ENCODE measurements at places on chromosomes 5 and 9. TPM values are rescaled to one million over a fixed set of nuclear protein-coding genes. Genes with fewer than 3 reads are reported as not detected.
A peak's percentile ranks its signal among the peaks of the same experiment; 100 is the strongest.

GRCh38 chr5:50711280-50711679 is 44.8 kb downstream of the PARP8 start:
- DNase-seq: no peak

DNA sequence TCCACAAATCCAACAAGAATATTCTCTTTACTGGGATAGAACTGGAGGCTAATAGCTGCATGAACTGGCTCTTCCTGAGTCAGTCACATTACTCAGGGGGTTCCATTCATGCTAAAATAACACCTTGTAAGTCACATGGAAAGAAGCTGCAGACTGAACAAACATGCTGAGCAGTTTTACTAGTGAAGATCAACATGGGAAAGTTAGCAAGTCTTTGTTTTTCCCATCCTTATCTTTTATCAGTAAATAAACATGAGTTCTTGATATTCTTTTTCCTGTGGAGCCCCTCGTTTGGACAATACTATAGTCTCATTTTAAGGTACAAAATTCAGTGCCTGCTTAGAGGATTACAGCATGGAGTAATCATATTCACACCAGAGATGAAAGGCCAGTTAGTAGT is 43.7 kb upstream of the TEK start:
- DNase-seq: no peak

GRCh38 chr5:103120607-103121200 is 603 bp downstream of the PPIP5K2 start:
- no peak for DNase-seq

- DNase-seq: no peak
Observed at GRCh38 chr5:148653836-148654781, at the start of gene HTR4. Gene HTR4 (minus strand): TSS chr5:148654527. CDS start chr5:148637014, 17,513 bp downstream.

DNA sequence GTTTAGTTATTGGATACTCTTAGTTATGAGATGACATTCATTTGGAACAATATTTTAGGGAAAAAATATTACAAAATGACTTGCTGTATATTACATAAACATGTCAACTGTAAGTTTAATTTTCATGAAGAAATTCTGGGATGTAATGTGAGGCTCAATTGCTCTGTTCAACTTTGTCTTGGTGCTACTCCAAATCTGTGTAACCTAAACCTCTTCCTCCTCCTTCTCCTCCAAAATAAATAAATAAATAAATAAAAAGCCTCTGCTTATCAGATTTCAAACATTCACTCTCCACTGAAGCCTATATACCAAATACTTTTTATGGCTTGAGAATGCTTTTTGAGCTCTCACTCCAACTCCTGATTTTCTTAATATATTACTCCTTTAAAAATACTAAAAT is 27.7 kb downstream of the ACTBL2 start:
- DNase-seq: no peak

- no peak for DNase-seq
Observed at GRCh38 chr5:16871746-16872339, 64.2 kb downstream of the MYO10 start.

DNA sequence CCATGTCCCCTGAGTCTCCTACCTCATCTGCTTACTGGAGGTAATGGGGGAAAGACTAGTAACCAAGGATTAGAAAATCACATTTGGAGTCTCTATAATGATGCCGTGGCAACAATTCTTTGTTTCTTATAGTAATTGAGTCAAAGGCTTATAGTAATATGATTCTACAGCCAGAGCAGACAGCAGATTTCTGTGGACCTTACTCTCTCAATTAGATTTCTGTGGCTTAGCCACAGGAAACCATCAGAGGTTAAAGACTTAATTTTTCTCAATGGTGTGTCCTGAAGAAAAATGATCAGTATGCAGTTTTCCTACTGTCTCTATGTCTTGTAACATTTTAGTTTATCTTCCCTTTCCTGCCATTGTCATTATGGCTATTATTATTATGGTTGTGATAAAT is 59.3 kb upstream of the CD180 start:
- no peak for DNase-seq

GRCh38 chr5:10875201-10875768 is 114.3 kb upstream of the DAP start:
- no peak for DNase-seq

- DNase-seq: no peak
Observed at GRCh38 chr5:146026307-146027010, 78.9 kb downstream of the PLAC8L1 start.

- DNase-seq: peak; percentile 43
Observed at GRCh38 chr5:138077064-138077696, 6.7 kb upstream of the WNT8A start.

- no peak for DNase-seq
Observed at GRCh38 chr5:55994495-55994997, at the start of gene IL6ST. Gene IL6ST (minus strand): TSS chr5:55994963. CDS start chr5:55976278, 18,685 bp downstream.

DNA sequence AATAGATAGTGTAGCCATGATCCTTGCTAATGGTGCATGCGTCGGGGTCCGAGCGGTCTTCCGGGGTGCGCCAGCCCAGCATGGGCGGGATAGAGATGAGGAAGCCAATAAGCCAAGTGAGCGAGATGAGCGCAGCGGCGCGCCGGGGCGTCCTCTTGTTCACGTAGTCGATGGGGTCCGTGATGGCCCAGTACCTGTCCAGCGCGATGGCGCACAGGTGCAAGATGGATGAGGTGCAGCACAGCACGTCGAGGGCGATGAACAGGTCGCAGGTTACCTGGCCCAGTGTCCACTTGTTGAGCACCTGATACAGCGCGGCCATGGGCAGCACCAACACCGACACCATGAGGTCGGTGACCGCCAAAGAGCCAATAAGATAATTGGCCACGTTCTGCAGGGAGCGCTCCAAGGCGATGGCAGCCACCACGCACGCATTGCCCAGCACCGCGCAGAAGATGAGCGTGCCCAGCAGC is 1.1 kb downstream of the HTR1A start:
- no peak for DNase-seq

DNA sequence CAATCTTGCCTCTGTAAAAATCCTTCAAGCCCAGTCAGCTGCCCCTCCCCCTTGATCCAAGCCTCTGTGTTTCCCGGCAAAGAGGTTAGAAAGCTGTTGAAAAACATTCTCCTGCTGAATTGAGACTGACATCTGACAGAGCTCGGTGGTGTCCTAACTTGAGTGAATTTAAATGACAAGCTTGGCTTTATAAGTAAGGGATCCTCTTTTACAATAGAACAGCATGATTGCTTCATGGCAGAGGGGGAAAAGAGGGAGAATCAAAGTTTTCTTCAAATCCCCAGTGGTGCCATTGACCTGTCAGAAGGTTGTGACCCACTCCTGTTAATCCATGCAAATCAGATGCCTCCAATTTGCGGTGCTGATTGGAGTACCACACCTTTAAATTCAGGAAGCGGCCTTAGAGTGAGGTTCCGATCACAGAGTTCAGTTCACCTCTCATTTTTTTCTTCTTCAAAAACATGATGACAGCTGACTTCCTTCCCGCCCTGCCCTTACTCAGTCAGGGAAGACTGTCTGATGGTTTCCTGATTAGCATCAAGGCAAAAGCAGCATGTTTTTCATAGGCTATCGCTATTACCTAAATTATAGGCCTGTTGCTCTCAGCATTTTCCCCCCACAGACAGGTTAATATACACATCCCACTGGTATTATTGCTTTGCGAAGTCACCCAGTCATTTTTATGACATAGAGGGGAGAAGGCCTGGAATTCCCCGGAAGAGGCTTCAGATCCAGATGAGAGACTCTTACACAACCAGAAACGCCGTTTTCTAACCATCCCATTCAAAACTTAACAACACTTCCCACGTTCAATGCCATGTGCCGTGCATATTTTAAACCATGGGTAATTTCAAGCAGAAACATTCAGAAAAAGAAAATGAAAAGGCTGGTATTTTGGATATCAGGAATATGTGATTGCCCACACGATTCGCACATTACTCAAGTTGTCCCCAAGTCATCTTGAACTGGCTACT is 141.4 kb downstream of the EBF1 start:
- DNase-seq: no peak

GRCh38 chr9:101912698-101913097 is 174.3 kb upstream of the GRIN3A start:
- no peak for DNase-seq

GRCh38 chr9:108787690-108788048 is 68.1 kb downstream of the ACTL7B start:
- DNase-seq: no peak

DNA sequence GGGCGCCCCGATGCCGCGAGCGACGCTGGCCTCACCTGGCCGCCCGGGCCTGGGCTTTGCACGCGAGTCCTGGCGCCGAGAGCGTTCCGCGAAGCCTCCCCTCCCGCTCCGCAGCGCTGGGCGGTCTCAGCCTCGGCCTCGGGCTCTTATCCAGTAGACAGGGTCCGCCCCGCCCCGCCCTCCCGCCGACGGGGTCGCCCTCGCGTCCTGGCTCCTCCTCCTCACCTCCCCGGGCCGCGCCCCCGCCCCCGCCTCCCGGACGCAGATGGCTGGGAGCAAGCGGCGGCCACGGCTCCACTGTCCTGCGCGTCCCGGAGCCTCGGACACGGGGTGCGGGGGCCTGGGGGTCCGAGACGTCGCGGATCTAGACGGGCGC is at the start of gene SLC6A3:
TSS of gene SLC6A3 (minus strand) at position 128 of the 376 bp plus-strand sequence. CDS start 2,243 bp downstream, outside the sequence.
- peak; percentile 31 for DNase-seq

- no peak for DNase-seq
Observed at GRCh38 chr9:88820055-88820454, 171.2 kb upstream of the S1PR3 start.

GRCh38 chr5:27381686-27382085 is 343.3 kb upstream of the CDH9 start:
- no peak for DNase-seq

DNA sequence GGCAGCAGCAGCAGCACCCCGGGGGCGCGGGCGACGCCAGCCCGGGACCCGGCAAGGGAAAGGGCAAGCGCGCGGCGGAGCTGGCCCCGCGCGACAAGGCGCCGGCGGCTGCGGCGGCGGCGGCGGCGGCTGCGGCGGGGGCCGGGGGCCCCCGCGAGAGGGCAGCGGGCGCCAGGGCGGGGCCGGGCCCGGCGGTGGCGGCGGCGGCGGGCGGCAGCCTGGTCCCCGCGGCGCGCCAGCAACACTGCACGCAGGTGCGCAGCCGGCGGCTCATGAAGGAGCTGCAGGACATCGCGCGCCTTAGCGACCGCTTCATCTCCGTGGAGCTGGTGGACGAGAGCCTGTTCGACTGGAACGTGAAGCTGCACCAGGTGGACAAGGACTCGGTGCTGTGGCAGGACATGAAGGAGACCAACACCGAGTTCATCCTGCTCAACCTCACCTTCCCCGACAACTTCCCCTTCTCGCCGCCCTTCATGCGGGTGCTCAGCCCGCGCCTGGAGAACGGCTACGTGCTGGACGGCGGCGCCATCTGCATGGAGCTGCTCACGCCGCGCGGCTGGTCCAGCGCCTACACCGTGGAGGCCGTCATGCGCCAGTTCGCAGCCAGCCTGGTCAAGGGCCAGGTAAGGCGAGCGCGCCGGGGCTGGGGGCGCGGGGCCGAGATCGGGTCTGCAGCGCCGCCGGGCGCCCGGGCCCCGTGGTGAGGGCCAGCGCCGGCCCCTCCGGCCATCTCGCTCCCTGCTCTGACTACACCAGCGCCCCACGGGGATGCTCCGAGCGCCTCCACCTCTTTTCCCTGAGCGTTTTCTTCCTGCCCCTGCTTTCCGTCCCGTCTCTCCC is at the start of gene UBE2QL1:
TSS of gene UBE2QL1 (plus strand) at position 238 of the 843 bp plus-strand sequence. CDS start at position 273, 35 bp downstream.
- DNase-seq: peak; percentile 42

DNA sequence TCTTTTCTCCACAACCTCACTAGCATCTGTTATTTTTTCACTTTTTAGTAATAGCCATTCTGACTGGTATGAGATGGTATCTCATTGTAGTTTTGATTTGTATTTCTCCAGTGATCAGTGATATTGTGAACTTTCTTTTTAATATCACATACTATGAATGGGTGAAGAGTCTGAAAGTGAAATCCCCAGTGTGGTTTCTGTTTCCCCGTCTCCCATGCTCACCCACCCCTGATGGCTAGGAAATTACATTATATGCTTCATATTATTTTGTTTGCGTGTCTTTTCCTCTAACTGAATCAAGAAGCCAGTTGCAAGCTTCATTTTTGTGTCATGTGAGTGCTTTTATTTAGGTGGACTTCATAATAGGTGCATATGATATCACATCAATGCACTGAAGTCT is 171.1 kb downstream of the ARHGAP26 start:
- DNase-seq: no peak

DNA sequence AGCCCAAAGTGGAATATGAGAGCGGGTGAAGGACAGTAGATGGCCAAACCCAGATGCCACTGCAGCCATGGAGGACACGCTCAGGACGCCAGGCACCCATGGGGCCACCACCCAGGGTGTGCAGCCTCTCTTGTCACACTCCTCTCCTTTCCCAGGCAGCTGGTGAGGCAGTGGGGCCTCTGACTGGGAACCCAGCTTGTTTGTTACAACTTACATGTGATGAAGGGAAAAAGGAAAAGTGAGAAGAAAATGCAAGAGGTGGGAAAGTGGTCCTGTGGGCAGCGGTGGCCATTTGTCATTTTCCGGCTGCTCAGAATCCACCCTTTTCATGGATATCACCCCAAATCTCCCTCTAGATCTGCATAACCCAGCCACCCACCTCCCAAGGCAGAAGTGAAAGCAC is 62.7 kb upstream of the UNC5A start:
- no peak for DNase-seq

DNA sequence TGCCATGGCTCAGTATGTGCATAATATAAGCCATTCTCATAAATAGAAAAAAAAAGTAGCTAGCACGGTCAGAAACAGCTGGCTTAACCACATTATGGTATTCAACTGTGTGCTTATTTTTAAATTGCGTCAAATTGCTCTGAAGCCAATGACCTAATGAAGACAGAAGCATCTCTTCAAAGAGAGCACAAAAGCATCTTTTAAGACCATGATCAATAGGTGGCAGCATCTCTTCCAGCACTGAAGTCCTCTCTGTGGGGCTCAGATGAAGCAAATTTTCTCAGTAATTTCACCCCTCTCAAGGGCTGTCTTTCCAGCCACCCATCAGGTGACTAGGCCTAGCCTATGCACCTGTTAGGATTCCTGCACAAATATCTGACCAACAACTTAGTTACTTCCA is 251.4 kb downstream of the GLIS3 start:
- DNase-seq: no peak

DNA sequence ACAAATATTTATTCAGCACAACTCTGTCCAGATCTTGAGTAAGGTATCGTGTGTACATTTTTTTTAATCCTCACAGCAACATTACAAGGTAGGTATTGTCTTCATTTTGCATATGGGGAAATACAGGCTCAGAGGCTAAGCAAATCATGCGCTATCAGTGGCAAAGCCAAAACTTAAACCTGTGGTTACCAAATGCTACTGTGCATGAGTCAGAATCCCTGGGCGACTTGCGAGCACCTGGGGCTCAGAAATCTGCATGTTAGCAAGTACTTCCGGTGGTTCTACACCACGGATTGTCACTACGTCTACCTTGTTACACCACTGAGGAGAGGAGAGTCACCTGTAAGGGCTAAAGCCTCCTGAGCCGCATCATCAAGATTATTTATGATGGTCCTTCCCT is 21.3 kb downstream of the C5orf58 start:
- no peak for DNase-seq

Gene AKNA
- polyA plus RNA-seq: 24.5 TPM

Gene SLC4A9
- not detected for polyA plus RNA-seq

Gene CYLC2
- not detected for polyA plus RNA-seq

Gene ADAM19
- polyA plus RNA-seq: 10.1 TPM

Gene SPEF2
- 4.6 TPM for polyA plus RNA-seq

Gene GCNT1
- 0.90 TPM for polyA plus RNA-seq

Gene CDH9
- not detected for polyA plus RNA-seq
